NCI-H446 (cell line): ENCODE measurements at places on chromosomes 3 and 15.
A peak's percentile ranks its signal among the peaks of the same experiment; 100 is the strongest.

DNA sequence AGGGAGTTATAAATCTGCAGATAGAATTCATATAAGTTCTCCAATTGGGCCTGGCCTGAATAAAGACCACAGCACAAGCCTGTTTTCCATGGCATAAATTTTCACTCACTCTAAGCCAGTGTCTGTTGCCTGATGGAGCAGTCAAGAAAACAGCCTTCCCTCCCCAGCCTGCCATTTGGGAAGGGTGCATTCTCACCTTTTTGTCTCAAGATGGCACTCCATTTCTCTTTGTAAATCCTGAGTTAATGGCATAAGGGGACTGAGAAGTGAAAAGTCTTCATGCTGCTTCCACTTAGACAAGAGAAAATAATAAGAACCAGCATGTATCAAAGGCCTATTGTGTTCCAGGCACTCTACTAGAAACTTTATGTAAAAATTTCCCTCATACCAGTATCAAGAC lies 115.6 kb upstream of the MANF start:
- no peak for DNase-seq

DNA sequence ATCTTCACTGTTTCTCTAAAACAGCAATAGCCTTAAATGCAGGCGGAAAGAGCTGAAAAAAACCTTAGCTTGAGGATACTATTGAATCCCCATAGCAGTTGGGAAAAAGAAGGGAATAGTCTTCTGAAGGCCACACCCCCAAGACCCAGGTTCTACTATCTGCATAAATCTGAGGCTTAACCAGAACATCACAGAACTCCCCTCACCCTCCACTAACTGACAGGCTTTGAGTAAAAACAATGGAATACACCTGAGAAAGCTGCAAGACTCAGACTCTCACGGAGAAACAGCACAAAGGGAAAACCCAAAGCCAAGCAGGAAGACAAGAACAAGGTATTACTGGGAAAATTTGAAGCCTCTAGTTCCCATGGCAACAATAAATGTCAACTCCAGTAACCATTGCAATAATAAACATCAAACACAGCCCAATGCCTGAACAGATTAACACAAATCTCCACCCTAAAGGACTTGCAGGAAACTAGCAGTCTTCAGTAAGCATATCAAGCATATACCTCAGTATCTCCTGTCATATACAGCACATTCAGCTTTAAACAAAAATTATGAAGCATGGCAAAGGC lies 56.4 kb downstream of the TMCC1 start:
- no peak for DNase-seq

- DNase-seq = no peak
Observed at GRCh38 chr15:85000189-85000864, 18.7 kb downstream of the PDE8A start.

DNA sequence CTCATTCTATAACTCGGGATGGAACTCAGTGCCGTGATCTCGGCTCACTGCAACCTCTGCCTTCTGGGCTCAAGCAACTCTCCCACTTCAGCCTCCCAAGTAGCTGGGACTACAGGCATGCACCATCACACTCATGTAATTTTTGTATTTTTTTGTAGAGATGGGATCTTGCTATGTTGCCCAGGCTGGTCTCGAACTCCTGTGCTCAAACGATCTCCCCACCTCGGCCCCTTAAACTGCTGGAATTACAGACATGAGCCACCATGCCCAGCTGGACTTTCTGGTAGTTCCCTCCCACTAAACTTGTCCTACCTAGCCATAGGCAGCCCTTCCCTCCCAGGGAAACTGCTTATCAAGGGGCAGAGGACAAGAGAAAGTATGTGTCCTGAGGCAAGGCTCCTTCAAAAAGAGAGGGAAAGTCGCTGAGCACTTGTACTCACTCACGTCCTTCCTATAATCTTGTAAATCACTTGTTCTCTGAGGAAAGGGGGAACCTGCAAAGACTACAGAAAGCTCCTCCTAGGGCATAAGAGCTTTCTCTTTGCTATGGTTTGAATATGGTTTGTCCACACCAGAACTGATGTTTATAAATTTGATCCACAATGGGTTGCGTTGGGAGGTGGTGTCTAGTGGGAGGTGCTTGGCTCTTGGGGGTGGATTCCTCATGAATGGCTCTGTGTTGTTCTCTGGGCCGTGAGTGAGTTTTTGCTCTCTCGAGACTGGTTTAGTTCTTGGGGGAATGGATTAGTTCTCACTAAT lies 13.6 kb upstream of the TBL1XR1 start:
- DNase-seq = no peak

- peak; percentile 10 for DNase-seq
Observed at GRCh38 chr3:186825294-186825821, 17.2 kb upstream of the ADIPOQ start.

GRCh38 chr3:119778811-119779210 lies 3.1 kb upstream of the NR1I2 start:
- DNase-seq = no peak

GRCh38 chr3:33083958-33084357 lies 13.0 kb downstream of the GLB1 start:
- no peak for DNase-seq

GRCh38 chr15:61083081-61083787 lies 145.9 kb downstream of the RORA start:
- DNase-seq = no peak

- no peak for DNase-seq
Observed at GRCh38 chr3:178107804-178108203, 428.4 kb upstream of the KCNMB2 start.

DNA sequence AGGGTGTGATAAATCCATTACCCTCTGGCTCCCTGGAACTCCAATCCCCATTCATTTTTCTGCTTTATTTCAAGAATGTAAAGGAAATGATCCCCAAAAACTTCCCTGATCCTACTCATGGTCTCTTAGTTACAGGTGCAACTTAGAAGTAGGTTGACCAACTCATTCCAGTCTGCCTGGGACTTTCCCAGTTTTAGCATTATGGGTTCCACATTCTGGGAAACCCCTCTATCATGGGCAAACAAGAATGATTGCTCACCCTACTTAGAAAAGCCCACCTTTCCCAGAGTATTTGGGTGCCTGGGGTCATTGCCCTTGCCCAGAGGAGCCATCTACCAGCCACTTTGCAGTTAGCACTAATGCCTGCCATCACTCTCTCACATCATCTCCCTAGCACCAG lies 15.6 kb downstream of the CLDN18 start:
- DNase-seq = no peak

DNA sequence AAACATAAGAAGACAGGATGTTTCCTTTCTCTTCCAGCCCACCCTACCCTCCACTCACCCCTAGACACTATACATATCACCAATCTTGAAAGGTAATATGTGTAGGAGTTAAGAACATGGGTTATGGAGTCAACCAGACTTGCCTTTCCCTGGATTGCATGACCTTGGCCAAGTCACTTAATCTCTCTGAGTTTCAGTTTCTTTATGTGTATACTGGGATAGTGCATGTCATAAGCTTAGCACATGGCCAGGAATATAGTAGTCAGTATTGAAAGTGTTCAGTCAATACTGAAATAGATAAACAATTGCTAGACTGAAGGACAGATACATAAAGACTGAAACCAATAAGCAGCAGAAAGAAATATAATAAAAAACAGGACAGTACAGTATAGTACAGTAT lies 283.2 kb upstream of the STT3B start:
- no peak for DNase-seq

- DNase-seq = no peak
Observed at GRCh38 chr15:89575656-89576416, 567 bp downstream of the TICRR start.

GRCh38 chr3:111617406-111617805 lies 22.3 kb upstream of the ZBED2 start:
- no peak for DNase-seq

GRCh38 chr3:187788984-187789857 lies 44.0 kb upstream of the BCL6 start:
- no peak for DNase-seq

DNA sequence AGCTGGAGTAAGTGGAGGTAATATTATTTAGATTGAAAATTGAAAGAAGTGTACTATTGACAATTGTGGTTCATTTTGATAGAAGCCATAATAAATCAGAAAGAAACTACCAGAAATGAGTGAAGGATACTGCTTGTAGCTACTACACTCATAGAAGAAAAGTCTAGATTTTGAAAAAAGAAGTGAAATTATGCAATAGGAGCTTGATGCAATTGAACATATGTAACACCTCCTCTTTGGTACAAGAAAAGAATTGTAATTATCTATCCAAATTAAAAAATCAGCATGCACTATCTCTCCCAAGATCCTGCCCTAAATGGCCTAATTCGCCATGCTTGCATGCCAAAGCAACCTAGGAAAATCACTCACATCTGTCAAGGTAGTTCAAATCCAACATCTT lies 51.1 kb upstream of the CD200R1L start:
- DNase-seq = no peak

- peak; percentile 31 for DNase-seq
Observed at GRCh38 chr3:29226706-29227105, 54.2 kb upstream of the RBMS3 start.

DNA sequence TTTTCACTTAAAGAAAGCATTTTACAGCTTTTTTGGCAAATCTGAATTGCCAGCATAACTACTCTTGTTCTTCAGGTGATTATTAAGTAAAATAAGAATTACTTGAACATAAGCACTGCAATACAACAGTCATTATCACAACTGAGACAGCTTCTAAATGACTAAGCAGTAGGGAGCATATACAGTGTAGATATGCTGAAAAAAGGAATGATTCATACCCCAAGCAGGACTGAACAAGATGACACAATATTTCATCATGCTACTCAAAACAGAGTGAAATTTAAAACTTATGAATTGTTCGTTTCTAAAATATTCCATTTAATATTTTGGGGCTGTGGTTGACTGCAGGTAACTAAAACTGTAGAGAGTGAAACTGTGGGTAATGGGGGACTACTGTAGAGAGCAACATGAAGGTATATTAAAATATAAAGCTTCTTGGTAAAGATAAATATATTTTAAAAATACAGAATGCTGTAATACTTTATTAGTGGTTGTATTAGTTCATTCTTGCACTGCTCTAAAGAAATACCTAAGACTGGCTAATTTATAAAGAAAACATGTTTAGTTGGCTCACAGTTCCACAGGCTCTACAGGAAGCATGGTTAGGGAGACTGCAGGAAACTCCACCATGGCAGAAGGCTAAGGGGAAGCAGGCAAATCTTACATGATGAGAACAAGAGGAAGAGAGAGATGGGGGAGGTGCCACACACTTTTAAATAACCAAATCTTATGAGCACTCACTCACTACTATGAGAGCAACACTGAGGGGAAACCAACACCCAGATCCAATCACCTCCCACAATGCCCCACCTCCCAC lies 84.8 kb downstream of the DCLK3 start:
- DNase-seq = no peak

- DNase-seq = no peak
Observed at GRCh38 chr15:78624651-78625590, 4.1 kb upstream of the CHRNA3 start.

- DNase-seq = no peak
Observed at GRCh38 chr3:52393959-52394670, 50.8 kb downstream of the SEMA3G start.

- no peak for DNase-seq
Observed at GRCh38 chr3:156513619-156514018, 41.3 kb downstream of the SSR3 start.

GRCh38 chr15:72732516-72732915 lies 46.5 kb downstream of the BBS4 start:
- DNase-seq = no peak

DNA sequence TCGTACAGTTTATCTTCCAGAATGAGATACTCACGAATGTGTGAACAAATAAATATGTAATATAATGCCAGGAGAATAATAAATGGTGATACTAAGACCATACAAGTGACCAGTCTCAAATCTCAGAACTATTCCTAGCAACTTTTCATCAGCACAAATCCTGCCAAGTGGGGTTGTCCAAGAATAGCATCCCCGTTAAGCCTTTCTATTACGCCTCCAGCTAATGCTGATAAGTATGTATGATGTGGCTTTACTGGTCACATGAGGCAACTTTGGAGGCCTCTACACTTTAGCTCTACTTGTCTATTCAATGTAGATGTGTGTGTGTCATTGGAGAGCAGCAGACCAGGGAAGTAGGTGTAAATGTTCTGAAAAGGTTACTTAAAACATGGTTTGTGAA lies 129.5 kb downstream of the KCNMB2 start:
- no peak for DNase-seq

- DNase-seq = no peak
Observed at GRCh38 chr15:48871542-48871941, 6.4 kb upstream of the EID1 start.

- no peak for DNase-seq
Observed at GRCh38 chr15:36608180-36608579, 28.8 kb downstream of the CDIN1 start.

- DNase-seq = peak; percentile 42
Observed at GRCh38 chr3:125585595-125586223, 9.6 kb downstream of the OSBPL11 start.
